ENCODE measurements at places on chromosomes 3 and 15.
A peak's percentile ranks its signal among the peaks of the same experiment; 100 is the strongest.

DNA sequence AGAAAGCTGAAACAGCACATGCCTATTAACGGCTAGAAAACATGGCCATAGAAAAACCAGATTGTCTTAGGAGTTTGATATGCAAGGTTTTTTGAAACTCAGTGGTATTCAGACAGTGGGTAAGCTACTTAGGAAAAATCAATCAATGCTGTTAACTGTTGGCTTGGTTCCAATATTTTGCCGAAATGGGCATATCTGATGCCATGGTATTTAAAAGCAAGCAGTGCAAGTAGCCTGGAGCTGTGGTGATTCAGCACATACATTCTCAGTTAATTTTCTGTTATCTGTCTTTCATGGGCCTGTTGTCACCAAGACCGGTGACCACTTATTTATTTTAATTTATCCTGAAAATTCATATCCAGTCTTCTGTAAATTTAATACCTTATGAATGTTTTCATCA is 17.3 kb upstream of the SUCNR1 start:
- no peak for DNase-seq

- DNase-seq, result no peak
These were observed 5.8 kb upstream of the MEX3B start for GRCh38 chr15:82051664-82052063.

GRCh38 chr3:65578861-65579260 is 459.9 kb downstream of the MAGI1 start:
- no peak for DNase-seq

- DNase-seq, result no peak
These were observed 223.5 kb upstream of the UBE2E2 start for GRCh38 chr3:22979581-22979980.

GRCh38 chr3:190279690-190280089 is 42.6 kb downstream of the CLDN1 start:
- DNase-seq, result no peak

DNA sequence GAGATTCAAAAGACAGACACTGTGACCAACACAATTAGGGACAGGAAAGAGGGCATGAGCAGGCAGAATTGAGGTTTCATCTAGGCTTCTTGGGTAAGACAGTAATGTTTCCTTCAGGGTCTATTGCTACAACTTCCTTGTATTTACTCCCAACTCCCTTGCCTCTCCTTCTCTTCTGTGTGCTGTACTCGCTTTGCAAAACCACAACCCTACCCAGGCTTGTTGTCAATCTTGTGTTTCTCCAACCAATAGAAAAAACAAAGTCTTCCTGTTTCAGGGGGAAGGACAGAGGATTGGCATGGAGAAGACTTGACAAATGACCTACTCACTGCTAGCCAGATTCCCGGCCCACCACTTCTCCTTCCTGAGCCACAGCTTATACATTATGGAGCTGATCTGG is 36.3 kb upstream of the MASP1 start:
- no peak for DNase-seq

DNA sequence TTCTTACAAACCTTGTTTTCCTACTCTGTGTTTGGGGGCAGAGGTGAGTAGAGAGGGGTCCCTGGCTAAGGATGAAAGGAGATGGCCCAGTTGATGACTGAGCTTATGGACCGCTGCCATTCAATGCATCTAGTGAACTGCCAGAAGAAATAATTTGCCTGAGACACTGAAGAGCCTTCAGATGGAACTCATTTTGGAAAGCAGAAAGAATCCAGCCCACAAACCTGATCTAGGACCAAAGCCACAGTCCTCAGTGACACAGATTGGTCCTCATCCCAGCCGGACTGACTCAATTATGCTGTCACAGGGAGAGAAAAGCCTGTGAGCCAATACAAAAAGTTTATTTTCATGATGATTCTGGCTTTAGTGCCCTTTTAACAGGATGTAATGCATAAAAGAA is 82.7 kb downstream of the CD47 start:
- DNase-seq, result no peak

GRCh38 chr3:185961675-185962232 is 23.9 kb upstream of the TRA2B start:
- DNase-seq, result no peak

DNA sequence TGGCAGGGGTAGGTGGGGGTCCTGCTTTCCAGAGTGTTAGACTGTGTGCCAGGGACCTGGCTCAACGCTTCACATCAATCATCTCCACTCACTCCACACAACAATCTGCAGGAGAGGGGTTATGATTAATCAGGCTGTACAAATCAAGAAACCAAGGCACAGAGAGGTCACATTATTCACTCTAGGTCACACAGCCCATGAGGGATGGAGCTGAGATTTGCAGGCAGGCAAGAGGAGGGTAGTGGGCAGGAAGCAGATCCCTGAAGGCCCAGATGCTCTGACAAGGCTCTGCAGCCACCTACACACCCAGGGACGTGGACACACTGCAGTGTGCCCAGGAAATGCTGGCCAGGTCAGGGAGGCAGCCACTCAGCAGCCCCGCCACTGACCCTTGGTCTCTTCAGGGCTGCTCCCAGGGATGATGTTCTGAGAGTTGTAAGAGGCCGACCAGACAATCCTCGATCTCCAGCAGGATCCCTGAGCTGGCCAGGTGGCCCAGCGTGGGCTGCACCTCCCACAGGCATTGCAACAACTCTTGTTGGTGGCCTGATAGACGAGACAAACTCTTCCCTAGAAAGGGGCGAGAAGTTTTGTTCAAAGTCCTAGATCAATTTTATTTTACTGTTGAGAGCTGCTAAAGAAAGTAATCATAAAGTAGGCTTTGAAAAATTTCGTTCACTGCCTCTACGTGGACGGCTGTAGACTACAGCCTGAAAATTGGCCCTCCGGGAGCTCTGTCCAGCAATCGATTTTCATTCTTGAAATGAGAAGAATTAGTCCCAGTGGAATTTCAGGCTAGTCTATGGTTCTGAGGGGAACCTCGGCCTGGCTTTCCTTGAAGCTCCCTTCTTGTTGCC is 4.2 kb upstream of the SLC6A6 start:
- no peak for DNase-seq

DNA sequence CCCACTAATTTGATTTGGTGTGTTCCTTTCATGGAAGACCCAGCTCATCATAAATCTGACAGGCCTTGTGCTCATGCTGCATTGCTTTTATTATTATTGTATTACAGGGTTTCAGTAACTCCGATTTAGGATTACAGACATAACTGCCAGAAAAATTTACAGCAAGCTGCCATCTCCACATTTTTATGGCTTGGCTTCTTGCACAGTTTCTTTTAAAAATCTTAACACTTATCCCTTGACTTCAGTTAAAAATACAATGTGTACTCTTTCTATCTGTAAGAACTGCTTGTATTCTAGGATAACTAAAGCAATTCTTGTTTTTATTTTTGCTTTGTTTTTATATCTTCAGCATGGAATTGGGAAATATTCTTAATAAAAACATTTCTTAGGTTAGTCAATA is 612.2 kb downstream of the DIPK2A start:
- no peak for DNase-seq

- DNase-seq, result no peak
These were observed 156.0 kb upstream of the ROPN1 start for GRCh38 chr3:124147946-124148345.

DNA sequence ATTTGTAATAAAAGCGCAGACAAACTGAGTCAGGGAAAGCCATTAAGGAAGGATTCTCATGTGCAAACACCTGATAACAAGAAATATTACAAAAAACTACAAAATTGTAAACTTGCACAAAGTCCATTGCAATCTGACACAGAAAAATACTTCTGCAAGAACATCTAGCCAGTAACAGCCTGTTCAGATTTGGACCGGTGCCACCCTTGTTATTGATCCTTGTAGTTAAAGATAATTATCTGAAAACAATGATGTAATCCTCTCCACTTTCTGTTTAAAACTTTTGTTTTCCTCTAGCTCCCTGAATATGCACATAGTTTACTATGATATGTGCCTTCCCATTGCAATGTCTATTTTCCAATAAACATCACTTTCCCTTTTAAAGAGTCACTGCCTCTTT is 1090.2 kb downstream of the PLOD2 start:
- DNase-seq, result no peak

GRCh38 chr15:56608140-56608778 is 125.0 kb downstream of the ZNF280D start:
- DNase-seq, result peak; percentile 14

DNA sequence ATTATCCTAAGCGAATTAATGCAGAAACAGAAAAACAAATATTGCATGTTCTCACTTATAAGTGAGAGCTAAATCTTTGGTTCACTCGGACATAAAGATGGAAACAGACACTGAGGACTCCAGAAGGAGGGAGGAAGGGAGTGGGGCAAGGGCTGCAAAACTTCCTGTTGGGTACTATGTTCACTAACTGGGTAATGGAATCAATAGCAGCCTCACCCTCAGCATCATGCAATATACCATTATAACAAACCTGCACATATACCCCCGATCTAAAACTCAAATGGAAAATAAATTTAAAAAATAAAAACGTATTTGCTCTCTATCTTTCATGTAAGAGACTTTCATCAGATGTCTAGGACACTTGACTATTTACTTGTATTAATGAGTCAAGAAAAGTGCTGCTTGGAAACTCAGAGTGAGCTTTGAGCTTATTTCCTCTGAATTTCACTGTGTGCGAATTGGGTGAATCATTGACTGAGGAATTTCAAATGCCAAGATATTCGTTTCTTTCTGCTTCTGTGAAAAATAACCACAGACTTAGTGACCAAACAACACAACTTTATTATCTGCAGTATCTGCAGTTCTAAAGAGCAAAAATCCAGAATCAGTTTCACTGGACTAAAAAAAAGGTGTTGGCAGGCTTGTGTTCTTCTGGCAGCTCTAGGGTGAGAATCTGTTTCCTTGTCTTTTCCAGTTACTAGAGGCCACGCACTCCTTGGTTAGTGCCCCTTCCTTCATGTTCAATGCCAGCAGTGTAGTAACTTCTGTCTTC is 18.4 kb downstream of the TM4SF18 start:
- no peak for DNase-seq

DNA sequence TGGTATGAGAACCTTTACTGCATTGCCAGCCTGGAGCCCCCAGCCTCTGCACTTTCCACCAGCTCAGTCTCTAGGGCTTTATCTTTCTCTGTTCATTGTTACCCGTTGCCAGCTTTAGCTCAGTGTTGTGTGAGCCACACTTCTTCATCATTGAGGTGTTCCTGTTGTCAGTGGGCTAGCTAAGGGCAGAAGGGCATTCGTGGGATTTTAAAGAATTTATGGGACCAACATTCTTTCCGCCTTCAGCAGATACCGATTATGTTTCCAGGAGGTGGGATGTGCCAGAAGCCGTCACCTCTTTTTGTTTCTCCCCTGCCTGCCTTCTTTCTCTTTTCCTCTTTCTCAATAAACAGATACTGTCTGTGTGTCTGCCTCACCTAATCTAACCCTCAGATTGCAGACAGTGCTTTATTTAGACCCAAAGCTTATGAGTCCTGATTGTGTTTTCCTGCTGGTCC is 64.5 kb downstream of the PGPEP1L start:
- no peak for DNase-seq

DNA sequence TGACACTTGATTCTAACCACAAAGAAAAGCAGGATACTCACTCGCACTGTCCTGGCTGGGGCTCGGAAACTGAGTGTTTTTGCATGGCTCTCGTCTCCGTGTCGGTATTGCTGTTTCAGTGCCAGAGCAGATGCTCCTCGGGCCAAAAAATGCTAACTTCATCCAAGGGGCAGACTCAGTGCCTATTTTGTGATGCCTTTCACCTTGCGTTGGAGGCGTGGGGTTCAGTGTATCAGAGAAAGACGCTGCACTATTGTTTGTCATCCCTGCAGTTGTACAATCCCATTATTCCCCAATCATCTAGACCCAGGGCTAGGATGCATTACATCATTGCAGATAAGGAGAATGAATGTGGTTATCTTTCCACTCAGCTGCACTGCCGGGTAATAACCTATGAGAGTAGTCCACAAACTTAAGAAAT is 1.4 kb downstream of the CACNA2D3 start:
- DNase-seq, result no peak
